ENCODE measurements at places on chromosomes 12 and 14.

DNA sequence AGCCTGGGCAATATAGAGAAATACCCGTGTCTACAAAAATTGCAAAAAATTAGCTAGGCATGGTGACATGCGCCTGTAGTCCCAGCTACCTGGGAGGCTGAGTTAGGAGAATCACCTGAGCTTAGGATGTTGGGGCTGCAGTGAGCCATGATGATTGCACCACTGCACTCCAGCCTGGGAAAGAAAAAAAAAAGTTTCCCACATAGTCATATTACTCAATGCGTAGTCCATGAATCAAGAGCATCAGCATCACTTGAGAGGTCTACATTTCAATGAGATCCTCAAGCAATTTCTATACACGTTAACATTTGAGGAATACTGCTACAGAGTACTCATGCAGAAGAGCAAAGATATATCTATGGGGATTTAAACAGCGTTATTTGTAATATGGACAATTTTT lies 5.2 kb upstream of the LRRC23 start:
- no peak for DNase-seq

DNA sequence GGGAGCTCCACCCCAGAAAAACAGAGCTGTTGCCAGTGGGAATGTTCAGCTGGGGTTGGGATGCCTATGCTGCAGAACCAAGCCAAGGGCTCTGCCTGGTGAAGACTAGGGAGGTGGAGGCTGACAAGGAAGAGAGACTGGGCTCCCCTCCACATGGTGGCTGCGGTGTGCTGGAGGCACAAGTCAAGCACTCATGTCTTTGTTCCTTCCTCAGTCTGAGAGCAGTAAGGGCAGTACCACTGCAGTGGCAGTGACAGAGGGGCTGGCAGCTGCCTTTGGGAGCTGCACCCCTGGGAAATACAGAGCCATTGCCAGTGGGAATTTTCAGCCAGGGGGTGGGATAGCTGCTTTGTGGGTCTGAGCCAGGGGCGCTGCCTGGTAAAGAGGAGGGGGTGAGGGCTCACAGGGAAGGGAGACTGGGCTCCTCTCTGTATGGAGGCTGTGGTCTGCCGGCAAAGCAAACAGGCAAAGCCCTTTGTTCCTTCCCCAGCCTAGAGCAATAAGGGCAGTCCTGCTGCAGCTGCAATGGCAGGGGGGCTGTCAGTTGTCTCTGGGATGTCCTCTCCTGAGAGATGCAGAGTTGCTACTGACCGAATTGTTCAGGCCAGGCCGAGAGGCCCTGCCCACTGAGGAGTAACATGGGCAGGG lies 255.9 kb downstream of the RAD51B start:
- no peak for DNase-seq

DNA sequence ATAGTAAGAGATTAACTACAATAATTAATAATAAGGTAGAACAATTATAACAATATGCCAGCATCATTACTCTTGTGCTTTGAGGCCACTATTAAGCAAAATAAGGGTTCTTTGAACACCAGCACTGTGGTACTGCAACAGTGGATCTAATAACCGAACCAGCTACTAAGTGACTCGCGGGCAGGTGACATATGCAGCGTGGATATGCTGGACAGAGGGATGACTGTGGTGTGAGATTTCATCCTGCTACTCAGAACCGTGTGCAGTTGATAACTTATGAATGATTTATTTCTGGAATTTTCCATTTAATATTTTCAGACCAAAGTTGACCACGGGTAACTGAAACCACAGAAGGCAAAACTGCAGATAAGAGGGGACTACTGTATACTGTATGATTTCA lies 34.4 kb downstream of the BMAL2 start:
- DNase-seq = no peak

GRCh38 chr12:85572956-85573355 lies 263.3 kb downstream of the RASSF9 start:
- DNase-seq = no peak

GRCh38 chr14:106528717-106529116 lies 1002.3 kb downstream of the TMEM121 start:
- no peak for DNase-seq

GRCh38 chr12:6234214-6234613 lies 34.0 kb downstream of the CD9 start:
- DNase-seq = no peak

DNA sequence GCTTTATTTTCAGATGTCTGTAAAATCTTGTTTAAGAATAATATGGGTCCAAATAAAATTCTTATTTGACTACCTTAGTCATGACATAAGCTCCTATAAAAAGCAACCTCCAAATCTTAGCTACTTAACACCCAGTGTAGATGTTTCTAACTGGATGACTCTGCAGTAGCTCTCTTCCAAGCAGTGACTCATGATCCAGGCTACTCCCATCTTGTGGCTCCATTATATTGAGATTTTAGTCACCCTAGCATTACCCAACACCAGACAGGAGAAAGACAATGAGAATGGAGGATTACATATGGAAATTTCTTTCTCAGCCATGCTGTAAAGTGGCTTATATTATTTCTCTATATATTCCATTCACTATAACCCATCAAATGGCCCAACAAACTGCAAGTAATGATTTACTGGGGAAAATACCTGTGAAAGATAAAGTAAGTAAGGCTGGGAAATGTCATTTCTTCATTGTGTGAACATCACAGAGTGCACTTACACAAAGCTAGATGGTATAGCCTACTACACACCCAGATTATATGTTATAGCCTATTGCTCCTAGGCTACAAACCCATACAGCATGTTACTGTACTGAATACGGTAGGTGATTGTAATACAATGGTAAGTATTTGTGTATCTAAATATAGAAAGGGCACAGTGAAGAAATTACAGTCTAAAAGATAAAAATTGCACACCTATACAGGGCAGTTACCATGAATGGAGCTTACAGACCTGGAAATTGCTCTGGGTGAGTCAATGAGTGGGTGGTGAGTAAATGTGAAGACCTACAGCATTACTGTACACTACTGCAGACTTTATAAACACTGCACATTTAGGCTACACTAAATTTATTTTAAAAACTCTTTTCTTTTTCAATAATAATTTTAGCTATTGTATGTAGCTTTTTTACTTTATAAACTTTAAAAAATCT lies 163.2 kb downstream of the DYRK2 start:
- no peak for DNase-seq

DNA sequence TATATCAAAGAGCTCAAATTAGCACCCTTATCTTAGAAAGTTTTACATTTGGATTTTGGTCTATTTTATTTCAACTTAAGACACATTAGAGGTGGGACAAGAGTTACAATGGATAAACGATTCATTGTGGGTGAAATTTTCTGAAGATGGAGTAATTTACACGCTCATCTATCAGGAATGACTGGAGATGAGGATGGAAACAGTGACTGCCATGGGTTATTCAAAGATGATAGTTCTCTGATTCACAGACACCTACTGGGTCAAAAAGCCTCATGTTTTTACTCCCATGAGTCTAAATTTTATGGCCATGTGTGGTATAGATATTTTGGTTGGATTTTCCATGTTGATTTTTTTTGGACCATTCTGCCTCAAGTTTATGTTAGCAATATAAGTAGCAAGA lies 22.1 kb downstream of the SAMD4A start:
- DNase-seq = no peak

DNA sequence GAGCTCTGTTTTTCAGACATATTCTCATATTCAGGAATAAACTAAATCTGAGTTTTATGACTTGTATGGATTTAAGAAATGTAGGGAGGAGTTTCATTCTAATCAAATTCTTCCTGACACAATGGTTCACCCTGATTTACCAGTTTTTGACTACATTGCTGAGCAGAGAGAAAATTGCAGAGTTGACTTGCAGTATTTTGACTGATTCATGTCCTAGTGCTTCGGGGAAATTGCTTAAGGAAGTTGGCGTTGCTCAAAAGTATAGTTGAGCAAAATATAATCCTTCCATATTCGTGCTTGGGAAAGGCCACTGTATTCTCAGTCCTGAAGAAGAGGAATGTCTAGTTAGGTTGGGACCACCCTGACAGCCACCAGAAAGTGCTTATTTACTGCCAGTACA lies 1.3 kb upstream of the TWF1 start:
- DNase-seq = no peak

DNA sequence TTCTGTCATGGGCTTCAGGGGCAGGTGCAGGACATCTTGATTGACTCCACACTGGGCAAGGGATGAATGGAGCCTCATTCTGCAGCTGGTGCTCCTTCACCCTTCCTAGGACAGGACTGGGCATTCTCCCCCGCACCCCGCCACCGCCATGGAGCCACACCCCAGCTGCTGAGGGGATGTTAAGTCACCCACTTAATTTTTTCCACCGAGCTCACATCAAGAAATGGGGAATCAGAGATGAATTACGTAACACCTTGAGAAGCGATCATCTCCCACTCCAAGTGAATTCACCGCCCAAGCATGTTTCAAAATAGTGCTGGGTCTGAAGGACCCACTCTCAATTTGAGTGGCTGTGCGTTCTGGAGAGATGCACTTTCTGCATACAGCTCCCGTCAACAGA lies 94.2 kb downstream of the EML1 start:
- no peak for DNase-seq

DNA sequence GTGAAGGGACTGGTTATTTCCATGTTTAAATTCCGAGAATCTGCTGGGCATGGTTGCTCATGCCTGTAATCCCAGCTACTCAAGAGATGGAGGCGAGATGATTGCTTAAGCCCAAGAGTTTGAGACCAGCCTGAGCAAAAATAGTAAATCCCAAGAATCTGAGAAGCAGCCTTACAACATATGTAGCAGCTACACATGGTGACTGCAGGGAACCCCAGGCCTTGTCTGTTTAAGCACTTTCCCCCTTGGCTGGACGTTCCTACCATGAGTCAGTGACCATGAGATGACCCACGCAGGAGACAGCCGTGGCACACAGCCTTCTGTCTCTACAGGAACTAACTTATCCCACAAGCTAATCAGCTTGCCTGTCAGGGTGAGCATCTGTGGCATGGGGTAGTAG lies 5.5 kb upstream of the SLC24A4 start:
- no peak for DNase-seq

DNA sequence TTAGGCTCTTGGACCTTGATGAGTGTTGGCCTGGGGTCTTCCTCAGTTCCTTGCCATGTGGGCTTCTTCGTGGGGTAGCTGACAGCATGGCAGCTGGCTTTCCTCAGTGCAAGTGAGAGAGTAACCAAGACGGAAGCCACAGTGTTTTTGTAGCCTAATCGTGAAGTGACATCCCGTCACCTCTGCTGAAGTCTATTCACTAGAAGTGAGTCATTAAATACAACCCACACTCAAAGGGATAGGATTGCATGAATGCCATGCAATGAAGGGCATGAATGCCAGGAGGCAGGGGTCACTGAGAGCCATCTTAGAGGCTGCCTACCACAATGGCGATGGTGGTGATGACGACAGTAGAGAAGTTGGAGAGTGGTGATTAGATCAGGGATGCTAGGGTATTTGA lies 13.5 kb upstream of the ASIC1 start:
- no peak for DNase-seq

DNA sequence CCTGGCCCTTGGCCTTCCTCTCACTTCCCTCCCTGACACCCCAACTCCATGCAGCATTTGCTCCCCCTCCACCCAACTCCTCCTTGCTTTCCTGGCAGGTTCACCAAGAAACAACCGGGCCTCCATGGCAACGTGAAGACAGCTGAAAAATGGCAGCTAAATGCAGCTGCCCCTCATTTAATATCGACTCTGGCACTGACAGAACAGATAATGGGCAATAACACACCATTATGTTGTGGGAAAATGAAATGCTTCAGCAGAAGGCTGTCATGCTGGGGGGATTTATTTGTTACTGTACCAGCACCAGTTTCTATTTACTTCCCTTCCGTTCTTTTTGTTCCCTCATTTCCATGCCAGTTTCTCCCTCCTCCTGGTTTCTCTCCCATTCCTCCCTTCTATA lies 440.8 kb downstream of the NRXN3 start:
- no peak for DNase-seq

DNA sequence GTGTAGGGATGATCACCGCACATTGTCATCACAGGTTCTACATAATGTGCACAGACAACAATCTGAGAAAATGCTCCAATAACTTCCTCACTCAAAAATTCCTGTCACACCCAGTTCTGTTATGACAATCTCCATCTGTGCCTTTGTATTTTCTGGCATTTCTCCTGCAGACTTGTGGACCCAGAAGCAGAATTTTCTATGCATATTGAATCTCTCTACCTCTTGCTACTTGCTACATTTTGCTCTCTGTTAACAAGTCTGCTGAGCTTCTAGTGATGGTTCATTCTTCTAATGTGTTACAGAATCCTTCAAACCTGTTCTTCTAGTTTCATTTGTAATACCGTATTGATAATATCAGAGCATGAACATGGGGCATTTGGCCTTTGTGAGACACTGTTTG lies 127.8 kb upstream of the PTPRQ start:
- DNase-seq = no peak

GRCh38 chr14:55973285-55973800 lies 144.9 kb upstream of the PELI2 start:
- DNase-seq = no peak

All from DMS153 (cell line).